ENCODE measurements at places on chromosomes 4 and X. TPM values are rescaled to one million over a fixed set of nuclear protein-coding genes. Genes with fewer than 3 reads are reported as not detected.

Gene KLHL34
- total RNA-seq, result 0.79 TPM

Gene VSIG1
- total RNA-seq, result 0.11 TPM

Gene SOD3
- total RNA-seq, result 2.4 TPM

Gene GAGE1
- total RNA-seq, result not detected

Gene SPATA4
- total RNA-seq, result not detected

Gene PAQR3
- total RNA-seq, result 11.4 TPM

Gene GABRE
- total RNA-seq, result 11.0 TPM

Gene HSFX3
- total RNA-seq, result not detected

Gene USP27X
- 4.2 TPM for total RNA-seq

Gene G3BP2
- total RNA-seq, result 108 TPM

Gene CXCL1
- not detected for total RNA-seq

Gene ANXA3
- 402 TPM for total RNA-seq

Gene MAGEA12
- not detected for total RNA-seq

Gene SLC9B1
- not detected for total RNA-seq

Gene SULT1B1
- total RNA-seq, result not detected

Gene TBC1D8B
- total RNA-seq, result 8.8 TPM

Gene DCX
- total RNA-seq, result not detected

Gene EPHA5
- total RNA-seq, result not detected

Gene AVPR2
- total RNA-seq, result not detected

Gene SHROOM3
- total RNA-seq, result 11.4 TPM

Gene ARHGAP24
- total RNA-seq, result 10.2 TPM

Gene PABPC5
- total RNA-seq, result 2.4 TPM

Gene PCDH19
- total RNA-seq, result 0.11 TPM

Gene ASMT
- total RNA-seq, result not detected

Gene PLS3
- 225 TPM for total RNA-seq

Gene RNF128
- under 0.01 TPM for total RNA-seq

Gene P2RY10
- total RNA-seq, result not detected

Data from placental epithelial cell (primary cell).